ENCODE measurements at places on chromosomes 5 and 9.

DNA sequence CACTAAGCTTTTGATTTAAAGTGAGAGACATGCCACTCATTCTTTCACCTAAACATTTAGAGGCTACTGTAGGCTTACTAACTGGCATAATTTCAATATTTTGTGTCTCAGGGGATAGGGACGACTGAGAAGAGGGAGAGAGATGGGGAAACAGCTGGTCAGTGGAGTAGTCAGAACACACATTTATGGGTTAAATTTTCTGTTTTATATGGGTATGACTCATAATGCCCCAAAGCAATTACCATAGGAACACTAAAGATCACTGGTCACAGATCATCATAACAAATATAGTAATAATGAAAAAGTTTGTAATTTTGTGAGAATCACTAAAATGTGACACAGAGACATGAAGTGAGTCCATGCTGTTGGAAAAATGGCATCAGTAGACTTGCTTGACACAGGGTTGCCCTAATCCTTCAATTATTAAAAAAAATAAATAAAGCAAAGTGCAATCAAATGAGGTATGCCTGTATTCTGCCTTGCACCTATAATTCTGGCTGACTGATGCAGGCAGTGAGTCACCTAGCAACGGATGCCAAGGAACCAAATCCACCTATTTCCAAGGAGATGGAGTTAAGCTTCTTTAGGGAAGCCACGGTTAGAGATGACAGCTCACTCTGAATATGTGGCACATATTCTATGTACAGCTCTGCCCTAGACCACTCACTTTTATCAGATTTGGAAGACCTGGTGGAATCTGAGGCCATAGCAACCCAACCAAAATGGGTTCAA is 166.1 kb downstream of the MARCHF11 start:
- no peak for DNase-seq

DNA sequence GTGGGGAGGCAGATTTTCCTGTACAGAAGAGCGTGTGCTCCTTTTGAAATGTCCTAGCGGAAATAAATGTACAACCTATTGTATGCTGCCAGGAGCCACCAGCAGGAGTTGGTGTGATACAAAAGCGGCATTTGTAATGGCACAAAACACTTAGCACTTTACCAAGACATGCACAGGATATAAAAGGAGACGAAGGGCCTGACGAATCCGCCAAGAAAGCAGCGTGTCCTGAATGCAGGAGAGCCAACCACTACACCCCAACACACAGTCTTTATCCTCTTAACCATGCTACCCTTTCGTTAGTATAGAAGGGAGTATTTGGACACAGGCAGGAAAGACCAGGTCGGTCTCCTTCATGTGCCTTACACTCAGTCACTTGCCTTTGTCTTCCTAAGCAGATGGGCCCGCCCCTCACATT is 218.1 kb downstream of the TRIM32 start:
- no peak for DNase-seq

GRCh38 chr5:80934751-80935150 is 25.4 kb upstream of the RASGRF2 start:
- no peak for DNase-seq

DNA sequence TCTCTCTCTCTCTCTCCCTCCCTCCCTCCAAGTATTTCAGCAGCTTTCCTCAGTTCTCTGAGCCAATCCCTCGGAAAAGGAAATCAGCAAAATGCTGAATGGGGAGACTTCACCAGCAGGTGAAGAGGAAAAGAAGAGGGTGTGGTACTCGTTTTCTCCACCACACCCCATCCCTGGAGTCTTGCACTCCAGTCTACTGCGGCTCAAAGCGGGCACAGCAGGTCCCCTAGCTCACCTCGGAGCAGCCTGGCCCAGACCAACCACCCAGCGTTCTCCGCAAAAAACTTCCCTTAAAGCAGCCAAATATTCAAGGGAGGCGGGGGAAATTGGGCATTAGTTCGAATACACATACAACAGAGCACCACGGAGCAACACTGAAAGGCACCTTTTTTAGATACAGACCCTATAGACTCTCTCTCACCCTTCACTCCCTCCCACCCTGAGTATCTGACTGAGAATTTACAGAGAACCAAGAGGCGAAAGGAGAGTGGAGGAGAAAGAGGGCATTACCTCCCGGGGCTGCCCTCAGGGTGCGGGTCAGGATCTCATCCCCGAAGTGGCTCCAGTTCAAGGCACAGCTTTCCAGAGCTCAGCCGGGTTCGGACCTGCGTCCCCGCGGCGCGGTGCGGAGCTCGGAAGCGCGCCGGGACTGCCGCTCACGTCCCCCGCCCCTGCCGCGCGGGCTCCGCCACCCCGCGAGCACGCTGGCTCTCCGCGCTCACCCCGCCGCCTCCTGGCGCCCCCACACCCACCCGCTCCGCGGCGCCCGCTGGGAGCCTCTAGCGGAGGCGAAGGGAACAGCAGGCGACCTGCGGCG is 1638.5 kb upstream of the C9orf72 start:
- no peak for DNase-seq

DNA sequence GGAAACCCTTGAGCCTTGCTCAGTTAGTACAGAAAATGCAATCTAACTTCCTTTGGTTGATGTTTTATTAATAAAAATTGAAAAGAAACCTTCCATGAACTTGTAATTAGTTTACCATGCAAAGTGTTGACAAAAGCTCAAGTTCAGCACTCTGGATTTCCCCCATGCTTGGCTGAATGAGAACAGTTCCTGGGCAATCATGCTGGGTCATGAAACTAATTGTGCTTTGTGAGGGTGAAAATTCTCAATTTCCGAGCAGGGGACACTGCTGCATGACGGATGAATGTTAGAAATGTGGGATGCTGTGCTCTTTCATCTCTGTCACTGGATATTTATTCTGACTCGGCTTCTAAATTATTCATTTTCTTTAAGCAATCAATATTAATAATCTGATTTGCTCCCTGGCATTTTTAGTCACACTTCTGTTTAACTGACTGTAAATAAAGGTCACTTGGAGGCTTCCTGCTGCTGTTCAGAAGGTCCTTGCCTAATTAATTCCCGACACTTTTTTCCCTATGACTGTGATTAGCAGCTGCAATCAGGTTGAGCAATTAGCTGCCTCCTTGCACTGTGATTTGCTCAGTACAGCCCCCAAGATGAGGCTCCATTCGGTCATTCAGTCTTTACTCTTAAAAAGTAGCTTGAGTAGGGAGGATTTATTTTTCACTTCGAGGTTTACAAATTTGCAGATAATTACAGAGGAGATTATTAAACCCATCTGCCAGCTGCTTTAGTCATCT is 678.1 kb upstream of the ZNF608 start:
- peak; percentile 19 for DNase-seq

- no peak for DNase-seq
These were observed 6.1 kb downstream of the PITX1 start for GRCh38 chr5:135027697-135028615.

DNA sequence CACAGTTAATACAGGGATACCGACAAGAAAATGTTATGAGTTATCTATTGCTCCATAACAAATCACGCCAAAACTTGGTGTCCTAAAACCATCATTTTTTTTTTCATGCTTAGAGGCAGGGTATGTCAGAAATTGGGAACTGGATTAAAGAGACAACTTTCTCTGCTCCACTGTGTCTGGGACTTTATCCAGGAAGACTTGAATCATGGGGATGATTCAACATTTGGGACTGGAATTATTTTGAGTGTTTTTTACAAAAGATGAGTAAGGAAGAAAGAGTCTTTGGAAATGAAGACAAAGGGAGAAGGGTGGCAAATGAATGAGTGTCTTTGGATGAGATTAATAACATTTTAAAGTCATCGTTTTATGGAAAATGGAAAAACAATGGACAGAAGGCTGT is 1883.7 kb upstream of the C9orf72 start:
- DNase-seq, result no peak

DNA sequence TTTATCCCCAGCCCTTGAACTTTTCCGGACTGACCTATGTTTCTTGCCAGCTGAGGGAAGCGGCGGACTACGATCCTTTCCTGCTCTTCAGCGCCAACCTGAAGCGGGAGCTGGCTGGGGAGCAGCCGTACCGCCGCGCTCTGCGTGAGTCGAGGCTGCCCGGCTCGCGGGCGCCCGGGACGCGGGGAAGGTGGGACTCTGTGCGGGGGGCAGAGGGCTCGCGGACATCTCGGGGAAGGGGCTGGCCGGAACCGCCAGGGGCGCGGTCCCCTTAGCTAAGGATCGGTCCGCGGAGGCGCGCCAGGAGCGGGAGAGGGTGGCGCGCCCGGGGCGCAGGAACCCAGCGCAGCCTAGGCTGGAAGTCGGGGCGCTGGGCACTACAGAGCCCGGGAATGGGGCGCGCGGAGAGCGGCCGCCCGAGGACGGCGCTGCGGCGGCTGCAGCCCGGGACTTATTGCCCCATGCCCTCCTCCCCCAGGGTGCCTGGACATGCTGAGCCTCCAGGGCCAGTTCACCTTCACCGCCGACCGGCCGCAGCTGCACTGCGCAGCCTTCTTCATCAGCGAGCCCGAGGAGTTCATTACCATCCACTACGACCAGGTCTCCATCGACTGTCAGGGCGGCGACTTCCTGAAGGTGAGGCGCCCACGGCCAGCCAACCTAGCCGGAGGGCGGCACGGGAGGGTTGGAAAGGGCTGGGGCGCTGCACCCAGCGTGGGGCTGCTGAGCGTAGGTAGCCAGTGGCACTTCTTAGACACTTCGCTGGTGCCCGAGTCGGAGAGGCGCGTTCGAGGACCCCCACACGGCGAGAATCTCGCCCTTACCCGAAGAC is 922 bp downstream of the CRHBP start:
- no peak for DNase-seq

DNA sequence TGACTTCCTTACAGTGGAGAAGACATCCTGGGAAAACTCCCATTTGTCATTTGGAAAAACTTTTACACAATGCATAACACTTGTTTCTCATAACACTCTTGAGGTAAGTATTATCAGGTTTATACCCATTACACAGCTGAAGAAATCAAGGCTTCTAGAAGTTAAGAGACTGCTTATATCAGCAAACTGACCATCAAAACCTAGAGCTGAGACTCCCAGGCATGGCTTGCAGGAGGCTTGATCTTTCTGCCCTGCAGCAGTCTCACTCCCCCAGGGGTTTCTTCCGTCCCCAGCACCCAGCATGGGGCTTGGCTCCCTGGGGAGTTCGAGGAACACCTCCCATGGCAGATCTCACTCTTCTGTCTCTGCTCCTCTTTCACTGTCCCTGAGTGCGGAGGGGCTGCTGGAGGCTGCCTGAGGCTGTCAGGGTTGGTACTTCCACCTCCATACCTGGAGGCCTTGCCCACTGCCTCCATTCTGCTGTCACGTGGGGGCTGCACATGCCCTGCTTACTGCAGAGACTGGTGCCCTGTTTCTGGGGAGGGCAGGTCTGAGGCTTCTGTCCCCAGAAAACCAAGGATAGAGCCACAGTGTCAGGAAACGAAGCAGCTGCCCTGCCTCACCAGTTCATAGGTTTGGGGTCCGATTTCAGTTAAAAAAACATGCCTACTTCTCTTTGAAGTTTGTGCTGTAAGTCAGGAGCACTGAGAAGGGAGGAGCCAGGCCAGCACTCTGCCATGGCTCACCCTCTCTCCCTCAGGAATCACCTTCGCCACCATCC is 202.5 kb downstream of the PAX5 start:
- DNase-seq, result no peak

DNA sequence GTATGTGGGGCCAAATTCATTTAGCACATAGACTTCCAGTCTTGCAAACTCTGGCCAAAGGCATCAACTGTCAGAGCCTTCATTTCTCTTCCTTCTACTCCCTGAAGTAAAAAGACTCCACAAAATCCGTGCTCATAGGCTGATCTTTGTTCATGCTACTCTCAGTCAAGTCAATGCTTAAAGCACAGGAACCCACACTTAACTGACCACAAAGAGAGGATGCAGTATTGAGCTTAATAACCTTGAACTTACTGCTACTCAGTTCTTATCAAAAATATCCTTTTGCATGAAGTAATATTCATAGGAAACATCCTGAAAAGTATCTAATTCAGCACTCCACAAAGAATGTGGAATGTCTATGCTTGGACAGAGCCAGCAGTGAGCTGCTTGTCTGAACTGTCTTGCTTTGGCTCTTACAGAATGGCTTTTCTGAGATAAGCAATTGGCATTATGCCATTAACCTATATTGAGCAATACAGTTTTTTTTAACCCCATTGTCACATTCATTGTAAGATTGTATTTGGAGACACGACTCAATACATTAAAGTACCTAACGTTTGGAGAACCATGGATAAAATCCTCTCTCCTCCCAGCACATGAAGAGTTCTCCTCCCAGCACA is 21.7 kb downstream of the LPAR1 start:
- no peak for DNase-seq

- DNase-seq, result peak; percentile 13
These were observed 677.7 kb upstream of the KLF4 start for GRCh38 chr9:108167136-108167900.

- no peak for DNase-seq
These were observed 481.4 kb downstream of the PSAT1 start for GRCh38 chr9:78778318-78778717.

DNA sequence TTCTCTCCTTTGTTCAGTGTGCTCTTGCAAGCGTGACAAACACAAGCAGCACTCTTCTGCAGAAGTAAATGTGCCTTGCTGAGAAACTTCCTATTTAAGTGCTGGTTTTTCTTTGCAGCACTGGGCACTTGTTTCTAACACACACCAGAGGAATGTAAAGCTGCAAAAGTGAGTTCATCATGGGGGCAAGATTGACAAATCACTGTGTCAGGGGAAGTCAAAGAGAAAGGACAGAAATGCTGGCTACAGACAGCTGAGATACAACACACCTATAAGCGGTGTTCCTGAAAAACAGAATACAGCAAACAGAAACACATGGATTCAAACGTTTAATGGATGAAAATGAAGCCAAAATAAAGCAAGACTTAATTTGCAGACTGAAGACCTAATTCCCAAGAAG is 19.6 kb downstream of the ROR2 start:
- no peak for DNase-seq

DNA sequence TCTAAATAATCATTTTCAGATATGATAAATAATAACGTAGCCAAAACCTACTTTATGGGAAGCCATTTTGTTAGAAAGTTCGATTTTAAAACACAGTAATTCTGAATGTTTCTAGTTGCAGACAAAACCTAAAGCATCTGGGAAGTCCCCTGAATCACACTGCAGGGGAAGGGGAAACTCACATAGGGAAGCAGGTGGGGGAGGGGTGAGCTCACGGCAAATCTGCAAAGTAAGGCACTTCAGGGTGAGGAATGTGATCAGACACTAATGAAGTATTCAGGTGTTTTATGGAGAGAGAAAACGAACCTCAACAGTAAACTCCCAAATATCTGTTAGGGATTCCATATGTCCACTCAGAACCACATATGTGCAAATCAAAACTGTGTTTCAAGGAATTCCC is 70.7 kb downstream of the EPB41L4A start:
- no peak for DNase-seq

- no peak for DNase-seq
These were observed 42.6 kb upstream of the GFPT2 start for GRCh38 chr5:180395540-180396274.

- DNase-seq, result no peak
These were observed 71.0 kb downstream of the BRINP1 start for GRCh38 chr9:119298076-119298853.

- no peak for DNase-seq
These were observed 7.7 kb upstream of the MAP3K1 start for GRCh38 chr5:56807679-56808078.

GRCh38 chr5:144247131-144247530 is 76.5 kb downstream of the KCTD16 start:
- DNase-seq, result no peak
